ENCODE measurements at places on chromosomes 11 and 22.

DNA sequence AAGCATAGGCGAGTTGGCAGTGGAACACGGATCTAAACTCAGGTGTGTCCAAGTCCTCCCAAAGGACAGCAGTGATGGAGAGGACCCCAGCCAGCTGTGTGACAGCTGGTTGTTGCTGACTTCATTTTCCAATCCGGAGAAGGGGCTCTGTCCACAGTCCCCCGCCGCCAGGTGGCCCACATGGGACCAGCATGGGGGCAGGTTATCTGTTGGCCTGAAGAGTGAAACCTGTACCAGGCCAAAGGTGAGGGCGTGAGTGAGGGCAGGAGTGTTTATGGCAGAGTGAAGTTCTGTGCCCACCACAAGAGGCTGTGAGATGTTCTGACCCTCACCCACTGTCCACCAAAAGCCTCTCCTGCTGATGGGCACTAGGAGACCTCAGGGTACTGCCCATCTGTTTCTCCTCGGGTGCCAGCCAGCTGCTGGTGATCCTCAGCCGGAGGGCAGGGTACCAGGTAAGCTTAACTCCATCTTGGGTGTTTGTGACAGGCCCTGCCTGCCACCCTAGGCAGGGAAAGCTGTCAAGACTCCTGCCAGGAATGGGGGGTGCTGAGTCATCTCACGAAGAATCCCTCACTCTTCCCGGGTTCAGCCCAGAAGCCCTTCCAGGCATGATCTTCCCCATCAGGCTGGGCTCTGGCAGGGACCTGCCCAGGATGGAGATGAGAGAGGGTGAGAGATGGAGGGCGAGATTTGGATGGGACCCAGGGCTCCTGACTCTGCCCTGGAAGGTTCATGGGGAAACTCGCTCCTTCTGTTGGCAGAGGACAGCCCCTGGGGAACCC lies 15.5 kb upstream of the TAB1 start:
- DNase-seq = no peak

- no peak for DNase-seq
These were observed 12.9 kb downstream of the GTSE1 start for GRCh38 chr22:46309526-46310085.

DNA sequence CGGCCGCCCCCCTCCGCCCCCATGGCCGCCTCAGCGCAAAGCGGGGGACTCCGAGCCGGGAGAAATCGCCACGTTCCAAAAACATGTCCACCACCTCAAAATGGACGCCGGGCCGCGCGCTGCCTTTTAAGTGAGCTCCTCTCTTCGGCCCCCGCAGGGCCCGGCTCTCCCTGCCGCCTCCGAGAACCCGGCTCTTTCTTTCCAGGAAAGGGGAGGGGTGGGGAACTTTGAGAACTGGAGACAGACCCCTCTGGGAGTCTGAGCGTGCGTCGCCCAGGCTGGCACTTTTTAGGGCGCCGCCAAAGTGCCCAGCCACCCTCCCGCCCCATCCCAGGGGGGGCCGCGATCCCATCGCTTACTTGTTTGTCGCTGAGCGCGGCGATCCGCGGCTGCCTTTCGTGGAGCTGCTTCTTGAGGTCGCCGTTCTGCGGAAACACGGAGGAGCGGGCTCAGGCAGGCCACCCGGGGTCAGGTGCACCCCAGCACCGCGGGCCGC lies 1.6 kb downstream of the PHF21B start:
- DNase-seq = no peak

DNA sequence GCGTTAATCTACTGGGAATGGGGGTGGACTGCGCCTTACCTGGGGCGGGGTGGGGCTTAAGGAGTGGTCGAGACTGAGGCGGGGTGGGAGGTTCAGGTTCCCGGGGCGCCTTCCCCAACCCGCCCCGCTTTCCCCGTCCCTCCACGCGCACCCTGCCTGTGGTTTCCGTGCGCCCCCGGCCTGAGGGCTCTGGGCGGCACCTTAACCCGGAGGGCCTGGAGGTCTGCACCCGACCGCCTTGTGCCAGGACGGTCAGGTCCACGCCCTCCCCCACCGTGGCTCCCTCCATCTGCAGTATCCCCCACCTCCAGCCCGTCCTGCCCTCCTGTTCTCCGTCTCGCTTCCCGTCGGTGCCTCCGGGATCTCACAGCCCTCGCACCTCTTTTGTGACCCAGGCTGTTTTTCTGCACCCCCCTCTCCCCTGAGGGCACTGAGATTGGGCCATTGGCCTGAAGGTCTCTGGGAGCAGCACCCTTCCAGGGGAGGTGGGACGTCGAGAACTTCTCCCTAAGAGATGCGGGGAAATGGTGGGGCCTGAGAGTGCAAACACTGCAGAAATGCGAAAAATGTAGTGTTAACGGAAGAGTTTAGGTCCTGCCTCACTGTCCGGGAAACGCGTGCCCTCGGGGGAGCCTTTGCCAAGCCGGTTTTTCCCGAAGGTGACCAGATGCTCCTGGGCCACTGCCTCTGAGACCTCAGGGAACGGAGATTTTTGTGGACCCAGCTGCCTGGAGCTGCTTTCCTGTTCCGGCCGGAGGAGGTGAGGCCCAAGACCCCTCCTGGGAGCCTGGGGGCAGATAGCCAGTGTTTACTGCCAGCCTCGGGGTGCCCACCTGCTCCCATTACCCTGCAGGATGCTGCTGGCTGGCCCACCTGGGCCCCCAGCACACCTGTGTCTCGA lies 1.2 kb upstream of the ASCL2 start:
- no peak for DNase-seq

DNA sequence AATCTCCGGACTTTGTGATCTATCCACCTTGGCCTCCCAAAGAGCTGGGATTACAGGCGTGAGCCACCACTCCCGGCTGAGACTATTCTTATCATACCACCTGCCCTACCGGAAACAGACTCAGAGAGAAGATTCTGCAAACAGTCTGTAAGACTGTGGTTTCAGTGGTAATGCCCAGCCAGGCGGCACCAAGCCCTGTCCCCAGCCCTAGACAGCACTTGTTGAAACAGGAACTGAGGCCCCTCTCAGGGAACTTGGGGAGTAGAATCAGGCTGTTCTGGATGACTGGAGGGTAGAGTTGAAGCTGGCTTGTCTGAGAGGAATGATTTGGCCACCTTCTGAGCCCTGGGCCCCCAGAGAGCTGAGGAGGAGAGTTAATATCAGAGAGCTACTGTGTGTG lies 1.3 kb upstream of the INSC start:
- DNase-seq = peak; percentile 35
